ENCODE measurements at places on chromosomes 12 and 14.
A peak's percentile ranks its signal among the peaks of the same experiment; 100 is the strongest.

- no peak for DNase-seq
Observed at GRCh38 chr12:58655375-58655774, 264.9 kb downstream of the LRIG3 start.

DNA sequence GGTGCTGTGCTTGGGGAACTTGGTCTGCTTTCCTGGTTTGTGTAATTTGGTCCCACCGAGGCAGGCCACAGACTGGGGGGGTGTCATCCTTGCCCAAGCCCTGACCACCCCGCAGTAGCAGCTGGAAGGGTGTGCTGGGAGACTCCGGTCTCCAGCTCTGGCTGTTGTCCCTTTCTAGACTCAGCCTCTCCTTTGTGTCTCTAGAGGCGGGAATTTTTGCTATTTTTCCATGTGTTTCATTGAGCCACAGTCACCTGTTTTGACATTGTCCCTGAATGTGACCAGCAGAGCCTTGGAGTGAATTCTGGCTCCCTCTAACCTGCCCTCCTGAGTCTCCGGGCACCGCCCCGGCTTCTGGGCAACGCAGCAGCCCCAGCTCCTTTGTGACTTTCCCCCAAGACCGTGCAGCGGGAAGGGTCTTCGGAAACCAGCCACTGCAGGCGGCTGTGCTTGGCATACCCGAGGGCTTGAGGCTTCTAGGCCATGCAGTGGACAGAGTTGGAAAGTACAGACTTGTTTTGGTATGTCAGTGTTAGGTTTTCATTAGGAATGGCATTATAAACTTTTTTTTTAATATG lies 98.6 kb downstream of the TNFAIP2 start:
- DNase-seq, result no peak

DNA sequence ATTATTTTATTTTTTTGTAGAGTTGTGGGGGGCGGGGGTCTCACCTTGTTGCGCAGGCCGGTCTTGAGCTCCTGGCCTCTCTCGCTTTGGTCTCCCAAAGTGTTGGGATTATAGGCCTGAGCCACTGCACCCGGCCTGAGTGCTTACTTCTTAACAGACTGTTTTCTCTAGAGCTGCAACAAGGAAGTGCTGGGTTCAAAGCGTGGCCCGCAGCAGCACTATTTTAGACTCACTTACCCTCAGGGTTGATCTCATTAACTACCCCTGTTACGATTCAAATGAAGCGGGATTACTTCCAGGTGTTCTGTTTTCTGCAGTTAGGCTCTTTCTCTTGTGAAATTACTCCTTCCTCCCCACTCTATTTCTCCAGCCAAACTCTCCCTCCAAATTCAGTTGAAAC lies 8.7 kb downstream of the A2ML1 start:
- DNase-seq, result no peak

DNA sequence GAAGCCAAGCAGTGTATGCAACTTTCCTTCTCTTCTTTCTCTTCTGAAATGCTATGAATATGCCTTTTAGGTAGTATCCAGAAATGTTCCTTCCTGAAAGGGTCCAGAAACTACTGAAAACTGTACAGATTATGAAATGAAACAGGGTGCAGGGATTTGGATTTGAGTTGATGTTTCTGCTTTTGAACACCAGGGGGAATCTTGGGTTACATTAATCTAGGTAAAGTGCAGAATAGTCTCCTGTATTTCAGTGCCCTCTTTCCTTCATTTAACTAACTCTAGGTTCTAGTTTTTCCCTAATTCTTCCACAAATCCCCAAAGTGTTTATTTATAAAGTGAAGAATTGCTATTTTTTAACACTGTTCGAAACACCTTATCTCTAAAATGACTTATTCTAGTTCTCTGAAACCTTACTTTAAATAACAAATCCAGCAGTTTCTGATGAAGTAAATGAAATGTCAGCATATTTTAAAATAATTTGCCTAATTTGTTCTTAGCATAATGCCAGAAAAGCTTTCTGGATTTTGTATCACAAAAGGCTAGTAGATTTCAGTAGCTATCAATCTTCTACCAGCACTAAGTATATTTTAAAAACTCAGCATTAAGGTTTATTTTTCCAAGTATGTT lies 111.9 kb downstream of the LRRK2 start:
- peak; percentile 42 for DNase-seq

DNA sequence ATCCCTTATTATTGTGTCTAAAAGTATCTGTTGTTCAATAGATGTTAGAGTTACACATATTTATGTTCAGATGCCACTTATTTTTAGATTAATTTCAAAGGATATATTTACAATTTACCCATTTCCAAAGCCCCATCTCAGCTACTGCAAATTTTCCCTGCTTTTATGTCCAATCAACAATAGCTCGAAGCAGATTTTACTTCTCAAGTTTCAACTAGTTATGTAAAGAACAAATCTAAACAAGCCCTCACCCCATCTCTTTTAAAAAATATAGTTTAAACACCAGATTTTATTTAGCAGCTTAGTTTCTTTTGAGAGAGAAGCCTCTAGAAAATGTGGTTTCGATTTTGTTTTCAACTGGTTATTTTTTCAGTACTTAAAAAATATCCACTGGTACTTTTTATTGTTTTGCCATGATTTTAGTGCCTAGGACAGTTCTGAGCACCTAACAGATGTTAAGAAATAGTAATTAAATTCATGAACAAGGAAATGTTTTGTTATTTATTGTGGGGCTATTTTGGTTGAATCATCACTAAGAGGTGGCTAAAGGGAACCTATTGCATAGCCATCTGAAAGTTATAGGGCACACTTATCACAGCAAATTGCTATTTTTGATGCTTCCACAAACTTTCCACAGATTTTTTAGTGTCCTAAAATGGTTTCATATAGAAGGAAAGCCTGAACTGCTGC lies 96.2 kb upstream of the BMP4 start:
- no peak for DNase-seq

DNA sequence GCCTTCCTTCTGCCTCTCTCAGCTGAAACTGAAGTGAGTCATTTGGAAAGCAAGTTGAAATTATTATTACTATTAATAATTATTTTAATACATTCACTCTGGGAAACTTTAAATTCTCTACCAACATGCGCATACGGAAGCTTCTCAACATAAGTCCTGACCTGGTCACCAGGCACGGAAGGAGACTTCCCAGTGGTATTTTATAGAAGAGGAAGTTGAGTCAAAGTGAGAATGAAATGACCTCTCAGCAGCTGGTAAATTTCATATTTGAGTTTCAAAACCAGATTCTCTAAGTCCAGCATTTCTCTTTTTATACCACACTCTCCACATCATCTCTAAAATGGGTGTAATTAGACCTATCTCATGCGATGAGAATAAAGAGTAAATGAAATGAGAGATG lies 747.4 kb downstream of the VRK1 start:
- DNase-seq, result no peak

DNA sequence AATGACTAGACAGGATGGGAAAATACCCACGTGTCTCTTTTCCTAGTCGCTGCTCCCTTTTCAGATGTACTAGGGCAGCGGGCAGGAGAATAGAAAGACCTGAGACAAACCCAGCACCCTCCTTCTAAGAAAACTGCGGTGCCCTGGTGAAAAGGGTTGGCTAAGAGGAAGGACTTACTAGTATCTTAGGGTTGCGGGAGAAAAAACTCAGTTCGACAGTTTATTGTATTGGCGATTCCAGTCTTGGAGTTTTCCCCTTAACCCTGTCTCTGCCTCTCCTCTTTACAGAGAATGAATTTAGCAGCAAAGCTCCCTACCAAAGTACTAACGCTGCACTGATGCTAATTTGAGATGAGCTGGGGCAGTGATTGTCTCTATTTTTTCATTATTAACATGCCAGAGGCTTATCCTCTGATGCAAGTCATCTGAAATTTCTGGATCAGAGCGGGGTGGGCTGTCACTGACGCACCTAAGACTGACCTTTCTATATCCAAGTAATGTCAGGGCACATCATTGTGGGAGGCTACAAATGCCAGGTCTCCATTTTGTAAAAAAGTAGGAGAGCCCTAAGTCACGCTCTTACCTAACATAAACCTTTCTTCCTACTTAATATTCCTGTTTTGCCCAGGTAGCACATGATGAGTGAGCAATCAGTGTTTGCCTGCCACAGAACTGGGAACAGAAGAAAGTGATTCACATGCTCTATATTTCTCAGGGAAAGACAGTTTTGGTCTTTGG lies 916 bp upstream of the PAWR start:
- peak; percentile 57 for DNase-seq

DNA sequence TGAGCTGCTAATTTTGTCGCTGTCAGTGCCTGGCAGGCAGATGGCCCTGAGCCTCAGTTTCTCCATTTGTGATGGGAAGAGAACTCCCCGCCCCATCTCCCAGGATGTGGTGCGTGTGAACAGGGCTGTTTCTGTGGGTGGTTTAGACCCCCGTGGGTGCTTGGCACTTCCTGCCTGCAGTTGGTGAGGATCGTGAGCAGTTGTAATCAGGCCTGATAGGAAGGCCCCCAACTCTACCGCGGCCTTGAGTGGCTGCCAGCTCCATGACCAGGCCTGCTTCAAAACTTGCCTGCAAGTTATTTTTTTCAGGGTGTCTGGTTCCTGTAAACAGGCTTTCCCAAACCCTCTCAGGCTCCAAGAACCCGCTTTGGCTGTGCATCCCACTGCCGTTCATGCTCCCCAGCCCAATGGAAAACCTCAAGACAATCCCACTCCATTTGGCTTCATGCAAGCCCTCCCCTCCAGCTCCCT lies 138.4 kb downstream of the ZFP36L1 start:
- no peak for DNase-seq

DNA sequence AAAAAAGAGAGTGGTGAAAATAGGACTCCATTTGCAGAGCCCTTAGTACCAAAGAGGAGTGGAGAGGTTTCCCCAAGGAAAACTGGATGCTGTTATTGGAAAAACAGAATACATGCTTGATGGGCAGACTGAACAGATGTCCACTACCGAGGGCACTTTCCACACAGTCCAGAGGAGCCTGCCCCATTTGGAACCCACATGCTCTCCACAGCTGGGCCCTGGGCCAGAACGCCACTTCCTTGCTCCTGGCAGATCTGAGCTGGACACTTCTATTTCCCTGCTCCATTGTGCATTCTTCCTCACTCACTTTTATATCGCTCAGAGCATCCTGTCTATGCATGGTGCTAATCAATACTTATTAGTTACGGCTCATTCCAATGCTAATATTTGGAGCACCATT lies 249.9 kb downstream of the SLC15A4 start:
- peak; percentile 19 for DNase-seq

- no peak for DNase-seq
Observed at GRCh38 chr14:101113108-101113612, 209.6 kb upstream of the RTL1 start.

DNA sequence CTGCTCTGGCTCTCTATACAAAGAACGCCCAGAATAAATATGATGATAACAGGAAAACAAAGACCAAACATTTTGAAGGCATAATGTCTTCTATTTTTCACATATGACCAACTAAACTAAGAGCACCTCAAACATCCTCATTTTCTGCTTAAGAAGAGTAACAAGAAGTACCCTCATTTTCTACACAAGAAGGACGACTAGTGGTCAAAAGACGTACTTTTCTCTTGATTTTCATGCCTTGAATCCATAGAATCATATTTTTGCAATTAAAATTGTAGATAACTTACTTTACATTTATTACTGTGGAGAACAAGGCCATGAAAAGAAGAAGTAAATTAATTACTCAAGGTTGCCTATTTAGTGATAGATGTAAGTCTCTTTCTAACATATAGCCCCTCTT lies 358.6 kb downstream of the DUSP6 start:
- DNase-seq, result peak; percentile 13

GRCh38 chr14:36021591-36022320 lies 154.8 kb downstream of the PTCSC3 start:
- DNase-seq, result no peak

Data from G401 (cell line).